Right lobe of liver (tissue), 6 donors: ENCODE measurements at places on chromosomes 3 and 15. TPM values are rescaled to one million over a fixed set of nuclear protein-coding genes. Genes with fewer than 3 reads are reported as not detected.

- DNase-seq = no peak
These were observed 27.2 kb downstream of the MRPL46 start for GRCh38 chr15:88440021-88440420.

GRCh38 chr15:38474155-38474757 is 20.3 kb downstream of the FAM98B start:
- no peak for DNase-seq

- DNase-seq = no peak
These were observed 6.9 kb downstream of the KNL1 start for GRCh38 chr15:40600956-40601355.

- no peak for DNase-seq
These were observed 124.5 kb downstream of the CACNA1D start for GRCh38 chr3:53618936-53619335.

- DNase-seq = no peak
These were observed 109.7 kb upstream of the FAM3D start for GRCh38 chr3:58776231-58776630.

DNA sequence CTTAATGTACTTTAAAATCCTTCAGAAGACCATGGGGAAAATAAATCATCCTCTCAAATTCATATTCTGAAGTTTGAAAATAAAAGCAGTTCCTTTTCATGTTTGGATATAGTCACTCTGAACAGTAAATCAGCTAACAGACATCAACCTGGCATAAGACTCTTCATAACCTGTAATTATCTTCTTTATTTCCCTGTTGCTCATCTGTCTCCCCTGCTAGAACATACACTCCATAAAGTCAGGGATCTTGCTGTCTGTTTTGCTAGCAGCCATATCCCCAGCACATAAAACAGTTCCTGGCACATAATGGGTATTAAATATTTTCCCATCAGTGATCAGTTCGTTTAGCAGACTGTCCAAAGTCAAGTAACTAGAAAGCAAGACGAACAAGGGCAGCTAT is 11.2 kb downstream of the VGLL4 start:
- no peak for DNase-seq

- DNase-seq = no peak
These were observed 43.5 kb upstream of the UBE2E1 start for GRCh38 chr3:23762214-23762613.

DNA sequence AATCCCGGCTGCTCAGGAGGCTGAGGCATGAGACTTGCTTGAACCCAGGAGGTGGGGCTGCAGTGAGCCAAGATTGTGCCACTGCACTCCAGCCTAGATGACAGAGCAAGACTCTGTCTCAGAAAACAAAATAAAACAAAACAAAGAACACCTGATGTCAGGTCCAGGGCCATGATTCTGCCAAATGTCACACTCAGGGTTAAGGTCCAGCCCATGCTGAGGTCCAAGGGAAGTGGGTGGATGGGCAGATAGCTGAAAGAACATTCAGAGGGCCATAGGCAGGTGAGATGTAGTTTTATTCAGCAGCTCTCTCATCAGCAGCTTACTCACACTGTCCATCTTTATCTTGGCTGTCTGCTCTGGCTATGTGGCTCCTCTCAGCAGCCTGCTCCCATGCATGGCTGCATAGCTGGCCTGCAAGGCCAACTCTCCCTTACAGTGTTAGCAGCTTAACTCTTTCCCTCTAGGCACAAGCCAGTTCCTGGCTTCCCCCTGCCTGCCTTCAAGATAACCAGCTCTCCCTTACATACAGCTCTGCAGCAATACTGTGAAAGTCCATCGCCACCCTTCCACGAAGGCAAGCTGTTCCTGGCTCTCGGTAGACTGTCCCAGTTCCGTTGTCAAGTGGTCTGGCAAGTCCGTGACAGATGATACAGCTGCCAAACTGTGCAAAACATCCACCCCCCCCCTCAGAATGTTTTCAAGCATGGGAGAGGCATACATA is 62.4 kb upstream of the SIAH2 start:
- no peak for DNase-seq

GRCh38 chr3:58034738-58035523 is 26.7 kb downstream of the FLNB start:
- DNase-seq = no peak

DNA sequence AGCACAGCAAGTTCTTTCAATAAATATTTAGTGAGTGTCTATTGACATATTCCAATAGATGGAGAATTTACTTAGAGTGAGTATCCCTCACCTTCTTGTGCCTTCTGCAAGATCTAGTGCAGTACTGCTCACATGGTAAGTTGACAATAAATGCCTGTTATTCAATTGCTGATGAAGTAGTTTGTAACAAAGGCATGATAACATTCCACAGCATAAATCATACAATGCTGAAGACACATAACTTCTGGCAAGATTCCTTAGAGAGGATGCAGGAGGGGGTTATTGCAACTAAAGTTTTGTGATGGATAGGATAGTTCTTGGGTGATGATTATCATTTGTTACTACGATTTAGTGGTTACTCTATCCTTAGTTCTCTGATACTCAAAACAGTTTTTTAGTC is 112.2 kb upstream of the RBMS3 start:
- DNase-seq = no peak

GRCh38 chr3:90007778-90008499 is 900.5 kb downstream of the EPHA3 start:
- no peak for DNase-seq

DNA sequence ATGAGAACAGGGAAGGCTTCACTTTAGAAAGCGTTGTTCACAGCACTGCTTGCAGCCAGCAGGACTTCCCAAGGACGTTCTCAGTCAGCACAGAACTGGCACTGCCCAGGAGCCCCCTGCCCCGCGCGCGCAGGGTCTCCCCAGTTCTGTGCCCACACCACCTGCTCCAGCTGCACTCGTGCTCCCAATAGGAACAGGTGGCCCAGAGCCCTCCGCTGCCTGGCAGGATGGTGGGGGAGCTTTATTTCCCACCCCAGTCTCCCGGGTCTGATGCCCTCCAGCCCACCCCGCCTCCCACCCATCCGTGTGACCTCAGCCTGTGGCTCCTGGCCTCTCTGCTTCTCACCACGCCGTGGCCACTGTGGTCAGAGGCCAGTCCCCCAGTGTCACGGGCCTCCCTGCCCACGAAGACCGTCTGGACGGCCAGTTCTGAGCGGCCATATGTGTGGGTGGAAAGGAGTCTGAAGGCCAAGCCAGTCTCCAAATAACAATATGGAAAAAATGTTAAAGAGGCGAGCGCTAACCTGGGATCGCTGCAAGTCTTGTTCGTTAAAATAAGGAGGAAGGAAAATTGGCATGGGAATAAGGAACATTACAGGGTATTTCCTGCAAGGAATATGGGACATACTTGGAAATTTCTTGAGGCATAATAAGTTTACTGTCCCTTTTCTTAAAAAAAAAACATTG is 54.6 kb upstream of the PCSK6 start:
- DNase-seq = no peak

DNA sequence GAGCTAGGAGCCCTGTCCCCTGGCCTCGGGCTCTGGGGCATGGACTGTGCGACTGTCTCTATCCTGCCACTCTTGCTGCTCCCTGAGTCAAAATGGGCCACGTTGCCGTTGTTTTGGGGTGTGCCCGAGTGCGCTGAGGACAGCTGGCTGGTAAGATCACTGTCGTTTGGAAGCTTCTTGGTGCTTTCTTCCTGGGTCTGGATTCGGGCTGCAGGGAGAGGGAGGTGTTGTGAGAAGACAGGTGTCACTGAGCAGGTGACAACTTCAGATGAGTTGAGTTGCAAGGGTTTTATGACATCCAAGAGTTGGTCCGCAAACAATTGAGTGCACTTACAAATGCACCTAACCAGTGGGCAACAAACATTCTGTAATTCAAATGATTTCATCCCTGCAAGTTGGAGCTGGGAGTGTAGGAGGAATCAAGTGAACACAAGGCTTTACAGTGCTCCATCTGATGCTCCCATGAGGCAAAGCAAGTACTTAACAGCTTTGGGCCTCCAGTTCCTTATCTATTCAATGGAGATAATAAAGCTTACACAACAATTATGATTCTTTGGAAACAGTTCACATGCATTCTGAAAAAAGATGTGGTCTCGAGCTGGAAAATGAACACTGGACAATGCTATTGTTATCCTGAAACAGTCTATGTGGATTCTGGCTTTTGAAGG is 11.0 kb upstream of the STARD5 start:
- DNase-seq = no peak

DNA sequence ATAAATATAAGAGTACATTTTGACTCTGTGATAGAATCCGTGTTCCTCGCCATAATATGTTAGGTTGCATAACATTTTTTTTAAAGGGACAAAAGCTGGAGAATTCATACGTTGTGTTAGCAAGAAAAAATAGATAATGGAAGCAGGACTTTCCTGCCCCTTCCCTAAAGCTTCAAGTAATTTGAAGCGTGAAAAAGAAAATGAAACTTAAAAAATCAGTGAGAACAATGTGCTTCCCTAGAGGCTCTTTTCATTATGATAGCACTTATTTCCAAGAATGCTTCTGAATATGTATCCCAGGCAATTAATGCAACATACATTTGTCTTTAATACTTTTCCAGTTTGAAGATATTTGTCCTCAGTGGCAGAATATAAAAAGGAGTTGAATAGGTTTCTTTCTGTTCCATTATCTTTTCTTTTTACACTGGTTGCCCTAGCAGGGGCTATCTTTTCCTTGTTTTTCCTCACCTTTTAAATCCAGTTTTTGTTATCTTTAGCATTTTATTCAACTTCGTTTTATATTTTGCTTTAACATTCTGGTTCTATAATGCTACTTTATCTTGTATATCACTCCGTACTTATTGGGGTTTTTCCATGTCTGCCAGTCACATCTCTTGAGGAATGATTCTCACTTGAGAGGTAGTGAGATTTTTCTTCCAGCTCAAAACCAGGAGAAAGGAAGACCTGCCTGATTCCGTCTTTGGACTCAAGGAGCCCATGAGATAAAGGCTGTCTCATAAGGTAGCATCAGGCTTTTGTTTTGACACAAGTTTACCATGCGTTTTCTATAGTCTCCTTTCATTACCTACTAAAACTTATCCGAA is 113.8 kb downstream of the MBNL1 start:
- no peak for DNase-seq

DNA sequence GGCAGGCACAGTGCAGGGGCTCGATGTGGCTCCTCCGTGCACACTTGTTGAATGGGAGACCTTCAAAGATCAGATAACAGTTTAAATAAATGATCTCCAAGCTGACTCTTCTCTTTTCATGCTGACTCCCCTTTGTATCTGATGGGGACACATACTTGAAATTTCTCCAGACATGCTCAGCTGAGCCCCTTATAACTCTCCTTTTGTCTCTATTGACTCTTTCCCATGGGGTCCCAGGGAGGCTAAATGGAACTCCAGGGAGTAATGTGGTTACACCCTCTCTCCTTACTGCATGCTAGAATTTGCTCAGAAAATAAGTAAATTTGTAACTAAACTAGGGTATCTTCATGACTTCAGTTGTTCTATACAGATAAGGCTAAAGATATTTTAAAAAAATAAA is 48.2 kb upstream of the TM4SF4 start:
- DNase-seq = no peak

DNA sequence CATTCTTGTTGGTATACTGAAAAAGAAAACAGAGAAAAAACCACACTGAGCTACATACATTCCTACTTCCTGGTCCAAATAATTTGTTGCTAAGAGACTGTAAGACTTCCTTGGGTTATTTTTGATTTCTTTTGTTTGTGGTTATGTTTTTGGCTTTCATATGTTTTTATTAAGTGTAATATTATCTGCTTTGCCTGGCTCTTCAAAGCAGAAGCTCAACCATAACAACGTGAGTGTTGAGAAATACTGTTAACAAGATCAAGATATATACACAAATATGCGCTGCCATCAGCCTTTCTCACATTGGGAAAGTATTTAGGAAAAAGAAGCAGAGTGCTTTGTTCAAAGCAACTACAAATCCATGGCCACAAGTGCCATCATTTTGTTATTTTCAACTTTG is 556.2 kb upstream of the CBLB start:
- DNase-seq = no peak

LMOD3 gene
- total RNA-seq = 0.13 TPM

CAMK2N2 gene
- not detected for total RNA-seq

SERPINI1 gene
- 1.3 TPM for total RNA-seq

APOD gene
- 0.39 TPM for total RNA-seq

OIP5 gene
- total RNA-seq = 0.87 TPM

EAF2 gene
- 1.6 TPM for total RNA-seq
